DND-41 (cell line): ENCODE measurements at places on chromosomes 1 and 21.
A peak's percentile ranks its signal among the peaks of the same experiment; 100 is the strongest.

DNA sequence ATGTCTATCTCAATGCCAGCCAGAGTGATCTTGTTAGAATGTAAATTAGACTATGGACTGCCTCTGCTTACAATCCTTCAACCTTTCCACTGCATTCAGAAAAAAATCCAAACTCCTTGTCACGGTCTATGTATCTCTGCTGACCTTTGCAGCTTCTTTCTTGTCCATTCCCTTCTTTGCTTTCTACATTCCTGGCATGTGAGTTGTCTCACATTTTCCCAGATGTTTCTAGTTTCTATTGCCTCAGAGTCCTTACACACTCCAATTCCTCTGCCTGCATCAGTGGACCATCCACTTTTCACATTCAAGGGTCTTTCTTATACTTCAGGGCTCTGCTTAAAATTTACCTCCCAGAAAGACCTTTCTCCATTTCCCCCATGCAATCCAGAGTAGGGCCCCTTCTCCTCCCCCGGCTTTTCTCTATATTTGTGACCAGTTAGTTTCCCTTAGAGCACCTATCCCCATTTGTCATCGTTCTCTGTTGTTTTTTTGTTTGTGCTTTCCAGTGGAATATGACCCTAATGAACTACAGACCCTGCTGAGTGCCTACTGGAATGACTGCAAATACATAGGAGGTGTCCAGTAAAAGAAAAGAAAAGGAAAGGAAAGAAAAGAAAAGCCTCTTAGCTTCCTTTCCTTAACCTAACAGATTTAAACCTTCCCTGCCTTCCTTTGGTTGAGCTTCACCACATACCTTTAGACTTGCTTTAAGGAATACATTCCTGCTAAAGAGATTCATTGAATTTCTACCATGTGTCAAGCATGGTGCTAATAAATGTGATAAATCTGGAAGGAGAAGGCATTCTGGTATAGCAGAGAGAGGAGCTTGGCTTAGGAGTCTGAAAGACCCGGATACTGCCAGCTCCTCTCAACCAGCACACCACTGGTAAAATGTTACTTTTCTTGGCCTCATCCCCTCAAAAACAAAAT lies 102.0 kb downstream of the DIRAS3 start:
- DNase-seq, result no peak

GRCh38 chr1:86195281-86195680 lies 38.7 kb upstream of the COL24A1 start:
- no peak for DNase-seq

GRCh38 chr1:241825581-241825980 lies 22.4 kb upstream of the EXO1 start:
- DNase-seq, result no peak

- no peak for DNase-seq
These were observed 1.0 kb downstream of the OLFML2B start for GRCh38 chr1:162022626-162023025.

DNA sequence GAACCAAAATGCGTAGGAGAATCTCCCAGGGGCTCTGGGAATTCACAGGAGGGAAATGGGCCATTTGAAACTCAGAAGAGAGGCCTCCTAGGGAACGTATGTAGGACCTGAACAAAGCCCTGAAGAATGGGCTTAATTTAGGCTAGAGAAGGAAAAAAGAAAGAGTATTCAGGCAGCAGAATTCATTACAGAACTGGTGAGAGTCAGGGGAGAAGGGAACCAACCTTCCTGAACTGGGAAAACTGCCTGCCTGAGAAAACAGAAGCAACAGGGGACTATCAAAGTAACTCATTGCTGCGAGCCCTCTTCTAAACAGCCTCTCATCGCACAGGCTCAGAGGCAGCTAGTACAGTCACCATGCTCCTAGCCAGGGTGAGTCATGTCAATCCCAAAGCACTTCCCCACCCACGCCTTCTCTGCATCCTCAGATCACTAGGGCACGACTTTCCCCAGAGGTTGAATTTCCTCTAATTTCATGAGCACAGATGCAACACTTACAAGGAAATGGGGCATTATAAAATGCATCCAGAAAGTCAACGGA lies 98.1 kb downstream of the ADSS2 start:
- DNase-seq, result no peak

DNA sequence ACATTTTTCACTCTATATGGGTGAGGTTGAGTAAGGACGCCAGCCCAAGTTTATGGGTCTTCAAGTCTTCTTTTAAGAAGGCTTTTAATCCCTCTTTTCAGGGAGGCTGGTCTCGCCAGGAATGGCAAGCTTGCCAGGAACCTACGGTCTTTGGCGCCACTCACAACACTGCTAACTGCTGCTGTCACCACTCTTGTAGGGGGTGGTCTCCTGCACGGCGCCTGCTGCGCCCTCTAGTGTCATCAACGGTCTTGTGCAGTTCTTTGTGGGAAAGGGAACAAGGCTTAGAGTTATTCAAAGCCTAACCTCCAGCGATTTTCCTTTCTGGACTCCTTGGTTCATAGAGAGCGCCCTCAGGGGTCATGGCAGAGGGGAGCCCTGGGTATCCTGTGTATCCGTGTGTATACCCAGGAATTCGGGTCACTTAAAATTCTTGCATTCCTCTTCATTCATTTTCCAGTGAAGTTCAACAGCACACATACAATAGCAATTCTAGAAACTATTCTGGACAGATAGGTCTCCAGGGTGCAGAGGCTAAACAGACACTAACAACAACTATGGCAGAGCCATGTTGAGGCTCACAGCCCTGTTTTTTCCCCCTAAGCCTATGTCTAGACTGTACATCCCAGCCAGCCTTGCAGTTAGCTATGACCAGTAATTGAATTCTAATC lies 392.8 kb upstream of the CAMK1G start:
- peak; percentile 51 for DNase-seq

GRCh38 chr1:54973205-54973921 lies 7.1 kb upstream of the TMEM61 start:
- DNase-seq, result no peak

DNA sequence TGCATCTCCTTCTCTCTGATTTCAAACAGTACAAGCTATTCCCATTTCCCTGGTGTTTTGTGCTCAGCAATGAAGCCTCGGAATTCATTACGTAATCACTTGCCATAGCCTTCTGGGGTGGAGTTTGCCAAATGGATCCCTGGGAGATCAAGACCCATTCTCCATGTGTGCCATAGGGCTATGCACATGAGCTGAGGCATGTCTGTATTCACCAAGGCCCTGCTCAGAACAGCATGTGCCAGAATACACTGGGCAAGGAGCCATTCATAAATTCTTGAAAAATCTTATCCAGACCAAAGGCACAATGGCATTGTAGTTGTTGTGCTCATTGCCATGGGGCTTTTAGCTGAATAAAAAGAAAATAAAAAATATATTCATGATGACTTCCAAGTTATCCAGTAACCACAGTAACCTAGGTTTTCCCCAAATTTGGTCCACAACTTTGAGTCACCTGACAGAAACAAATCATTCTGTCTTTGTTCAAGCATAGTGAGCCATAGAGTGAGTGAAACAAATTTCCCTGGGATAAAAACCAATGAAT lies 53.0 kb downstream of the CRB1 start:
- no peak for DNase-seq

DNA sequence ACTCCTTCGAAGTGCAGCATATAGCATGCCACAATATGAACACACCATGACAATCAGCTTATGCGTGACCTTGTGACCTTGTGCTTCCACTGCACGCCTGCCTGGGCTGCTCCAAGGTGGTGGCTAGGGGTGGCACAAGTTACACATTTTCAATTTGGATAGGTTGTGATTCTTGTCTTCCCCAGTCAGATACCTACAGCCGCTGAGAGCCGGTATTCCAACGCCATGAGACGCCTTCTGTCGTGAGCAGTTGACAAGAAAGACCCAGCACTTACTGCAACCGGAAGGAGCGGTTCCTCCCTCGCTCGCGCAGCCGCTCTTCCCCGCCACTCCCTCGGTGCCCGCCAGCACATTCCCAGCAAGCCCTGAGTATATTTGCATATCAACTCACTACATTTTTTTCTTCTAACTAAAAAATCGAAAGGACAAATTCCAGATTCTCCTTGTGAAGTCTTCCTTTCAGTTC lies 359 bp upstream of the RNU11 start:
- DNase-seq, result peak; percentile 94

- DNase-seq, result no peak
These were observed 12.8 kb downstream of the BACE2 start for GRCh38 chr21:41180752-41181151.

- DNase-seq, result no peak
These were observed 20.6 kb upstream of the ELOA start for GRCh38 chr1:23722652-23723051.

- DNase-seq, result no peak
These were observed 120.8 kb upstream of the GADD45A start for GRCh38 chr1:67564193-67564592.

GRCh38 chr1:245225322-245226202 lies 70.8 kb downstream of the KIF26B start:
- DNase-seq, result no peak

DNA sequence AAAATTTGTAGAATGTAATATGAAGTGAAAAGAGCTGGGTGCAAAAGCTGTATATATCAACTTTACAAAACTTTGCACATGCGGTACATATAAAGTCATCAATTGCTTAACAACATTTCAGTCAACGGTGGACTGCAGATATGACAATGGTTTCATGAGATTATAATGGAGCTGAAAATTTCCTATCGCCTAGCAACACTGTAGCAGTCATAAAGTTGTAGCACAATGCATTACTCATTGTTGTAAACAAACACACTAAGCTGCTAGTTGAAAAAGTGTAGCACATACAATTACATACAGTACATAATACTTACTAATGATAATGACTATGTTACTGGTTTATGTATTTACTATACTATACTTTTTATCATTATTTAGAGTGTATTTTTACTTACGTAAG lies 64.0 kb downstream of the RGS7 start:
- DNase-seq, result no peak

GRCh38 chr1:61104220-61104671 lies 21.9 kb downstream of the NFIA start:
- no peak for DNase-seq

GRCh38 chr21:36722370-36723368 lies 23.8 kb downstream of the SIM2 start:
- no peak for DNase-seq

DNA sequence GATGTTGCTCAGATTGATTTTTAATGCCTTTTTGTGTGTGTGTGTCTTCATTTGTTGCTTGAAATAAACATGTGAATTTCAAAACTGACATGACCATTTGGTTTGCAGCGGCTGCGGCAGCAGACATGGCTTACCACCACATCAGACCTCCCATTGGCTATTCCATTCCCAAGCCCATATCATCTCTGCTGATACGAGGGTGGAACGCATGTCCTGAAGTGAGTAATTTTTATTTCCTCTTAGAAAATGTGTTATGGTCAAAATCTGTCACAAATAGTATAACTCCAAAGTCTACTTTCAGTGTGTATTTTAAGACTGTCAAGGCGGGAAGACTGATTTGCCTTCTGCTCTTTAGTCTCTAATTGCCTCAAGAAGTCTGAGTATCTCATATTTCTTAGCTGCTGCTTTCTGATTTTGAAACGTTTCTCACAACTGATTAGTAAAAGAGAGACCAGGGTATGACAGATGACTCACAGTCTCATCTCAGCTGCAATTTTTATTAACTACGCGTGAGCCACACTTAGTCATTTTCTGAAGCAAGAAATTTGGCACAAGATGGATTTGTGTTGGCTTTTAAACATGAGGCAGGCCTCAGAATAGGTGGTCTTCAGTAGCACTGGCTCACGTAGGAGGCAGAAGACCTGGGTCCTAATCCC lies 49.0 kb downstream of the LRRC53 start:
- no peak for DNase-seq

DNA sequence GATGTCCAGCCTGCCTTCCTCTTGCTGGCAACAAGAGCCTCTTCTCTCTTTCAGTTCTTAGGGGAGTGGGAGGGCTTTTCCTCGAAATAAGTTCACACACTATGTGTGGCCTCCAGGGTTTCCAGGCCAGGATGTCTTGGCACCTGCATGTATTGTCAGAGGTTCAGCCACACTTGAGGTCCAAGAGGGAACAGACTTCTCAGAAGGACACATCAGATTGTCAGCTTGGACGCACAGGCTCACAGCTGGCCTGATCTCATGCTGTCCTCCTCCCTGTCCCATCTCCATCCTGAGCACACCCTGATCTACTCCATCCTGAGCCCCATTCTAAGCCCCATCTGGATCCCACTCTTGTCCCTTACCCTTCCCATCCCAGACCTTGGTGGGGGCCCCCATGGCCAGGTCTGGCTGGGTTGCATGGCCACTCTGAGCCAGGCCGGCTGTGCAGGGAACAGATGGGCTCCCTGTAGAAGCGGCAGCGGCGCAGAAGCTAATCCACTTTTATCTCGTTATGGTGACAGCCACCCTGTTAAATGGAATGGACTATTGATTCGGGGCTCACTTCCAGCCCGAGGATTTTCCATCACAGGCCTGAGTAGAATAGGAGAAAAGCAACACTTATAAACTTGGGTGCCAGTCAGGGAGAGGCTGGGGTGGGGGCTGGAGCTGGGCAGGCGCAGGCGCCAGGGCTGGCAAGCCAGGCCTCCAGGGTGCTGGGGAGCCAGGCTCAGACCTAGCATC lies 85.1 kb upstream of the CSF3R start:
- DNase-seq, result no peak

- DNase-seq, result no peak
These were observed at the start of gene BCAN for GRCh38 chr1:156641761-156642264. BCAN (plus strand) TSS chr1:156642117; CDS start chr1:156646055, 3,938 bp downstream.

DNA sequence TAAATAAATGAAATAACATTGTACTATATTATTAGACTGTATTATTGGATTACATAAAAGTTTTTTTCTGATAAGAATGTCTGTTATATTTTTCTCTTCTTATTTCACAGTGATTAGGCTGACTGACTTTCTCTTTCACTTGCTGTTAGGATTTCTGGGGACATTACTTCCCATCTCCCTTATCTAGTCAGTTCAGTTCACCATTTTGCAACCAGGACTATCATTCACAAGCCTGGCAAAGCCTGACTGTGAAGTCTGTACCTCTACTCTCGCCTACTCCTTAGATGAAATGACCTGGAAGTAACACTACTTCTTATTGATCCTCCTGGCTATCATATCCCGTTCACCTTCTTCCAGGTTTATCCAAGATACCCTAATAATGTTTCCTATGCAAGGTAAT lies 676.6 kb downstream of the USP25 start:
- DNase-seq, result no peak

DNA sequence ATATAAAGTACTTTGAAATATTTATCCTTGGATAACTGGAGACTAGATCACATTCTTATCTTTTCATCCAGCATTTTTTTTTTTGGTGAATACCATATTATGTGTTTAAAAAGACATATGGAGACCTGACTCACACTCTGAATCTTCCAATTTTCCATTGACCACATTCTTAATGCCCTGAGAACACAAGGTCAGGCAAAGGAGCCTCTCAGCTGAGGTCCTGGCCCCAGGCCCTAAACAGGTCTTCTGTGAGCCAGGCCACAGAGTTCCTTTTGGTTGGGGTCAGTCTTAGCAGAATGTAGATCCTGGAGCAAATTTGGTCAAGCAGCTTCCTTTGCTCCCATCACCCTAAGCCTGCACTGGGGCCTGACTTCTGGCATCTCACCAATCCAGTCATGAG lies 390.1 kb upstream of the ST6GALNAC5 start:
- no peak for DNase-seq
